MCF 10A (cell line): ENCODE measurements at places on chromosomes 2 and 18.

DNA sequence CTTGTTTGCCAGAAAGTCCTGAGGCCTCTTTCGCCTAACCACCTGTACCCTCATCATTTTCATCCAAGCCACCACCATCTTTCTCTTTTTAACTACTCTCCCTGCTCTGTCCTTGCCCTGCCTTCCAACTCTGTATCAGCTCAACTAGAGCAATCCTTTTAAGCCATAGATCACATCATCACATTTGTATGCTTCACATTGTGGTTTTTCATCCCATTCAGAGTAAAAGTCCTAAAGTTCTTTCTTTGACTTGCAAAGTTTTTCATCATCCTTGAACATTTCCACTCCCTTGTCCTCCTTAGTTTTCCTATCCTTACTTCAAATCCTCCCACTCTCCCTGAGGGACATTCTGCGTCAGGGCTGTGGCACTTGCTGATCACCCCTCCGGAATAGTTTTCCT is 73.9 kb downstream of the SLC39A10 start:
- DNase-seq: no peak

DNA sequence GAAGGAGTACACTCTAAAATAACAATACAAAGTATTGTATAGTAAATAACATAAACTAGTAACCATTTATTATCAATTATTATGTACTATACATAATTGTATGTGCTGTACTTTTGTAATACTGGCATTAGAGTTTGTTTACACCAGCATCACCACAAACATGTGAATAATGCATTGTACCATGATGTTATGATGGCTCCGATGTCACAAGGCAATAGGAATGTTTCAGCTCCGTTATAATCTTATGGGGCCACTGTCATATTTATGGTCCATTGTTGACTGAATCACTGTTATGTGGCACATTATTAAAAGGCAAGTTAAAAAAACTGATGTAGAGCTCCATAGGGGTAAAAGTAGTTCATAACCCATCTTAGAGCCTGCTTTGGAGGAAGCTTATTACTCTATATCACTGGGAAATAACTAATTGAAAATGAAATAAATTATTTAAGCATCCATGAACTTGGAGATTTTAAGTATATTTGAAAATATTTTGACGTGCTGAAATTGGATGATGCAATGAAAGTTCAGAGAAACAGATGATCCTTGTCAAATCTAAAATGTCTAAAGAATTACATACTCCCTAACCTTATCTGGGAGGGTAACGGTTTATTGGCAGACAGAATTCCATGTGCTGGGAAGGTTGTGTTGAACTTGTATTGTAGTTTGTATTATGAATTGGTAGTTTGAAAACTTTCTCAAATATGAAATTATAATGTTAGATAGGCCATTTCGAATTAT is 2.4 kb downstream of the SKA1 start:
- DNase-seq: no peak

GRCh38 chr2:226247289-226248275 is 552.0 kb downstream of the IRS1 start:
- DNase-seq: peak; percentile 13

DNA sequence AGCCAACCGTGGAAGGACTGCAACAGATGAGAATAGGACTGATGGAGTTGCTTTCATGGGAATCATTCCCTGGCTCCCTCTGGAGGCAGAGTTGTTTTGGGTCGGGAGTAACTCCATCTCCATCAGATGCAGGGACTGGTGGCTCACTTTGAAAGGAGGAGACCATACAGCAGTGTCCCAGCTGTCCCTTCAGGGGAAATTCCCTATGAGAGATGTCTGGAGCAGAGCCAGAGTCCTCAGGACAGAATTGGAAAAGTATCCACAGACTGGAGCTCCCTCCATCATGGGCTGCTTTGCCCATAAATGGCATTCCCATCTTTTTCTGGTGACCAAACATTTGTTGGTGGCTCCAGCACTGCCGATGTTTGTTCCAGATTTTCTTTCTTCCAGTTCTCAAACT is 144.3 kb downstream of the NCK2 start:
- no peak for DNase-seq

GRCh38 chr2:24886126-24886501 is 33.9 kb downstream of the ADCY3 start:
- no peak for DNase-seq

DNA sequence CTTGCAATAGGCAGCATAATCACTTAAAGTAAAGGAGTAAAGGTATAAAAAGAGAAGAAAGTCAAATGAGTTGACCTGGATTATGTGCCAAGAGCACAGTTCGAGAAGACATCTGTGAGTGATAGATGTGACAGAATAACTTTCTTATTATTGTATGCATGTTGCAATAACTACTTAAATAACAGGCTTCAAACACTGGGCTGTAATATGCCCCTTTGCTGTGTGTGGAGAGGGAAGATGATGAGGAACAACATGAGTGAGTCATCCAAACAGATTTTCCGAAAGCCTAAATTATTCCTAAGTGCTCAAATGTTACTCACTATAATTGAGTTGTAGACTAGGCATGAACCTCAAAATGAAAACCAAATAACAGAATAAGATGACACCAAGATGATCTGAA is 328.1 kb downstream of the EXOC6B start:
- peak; percentile 47 for DNase-seq

DNA sequence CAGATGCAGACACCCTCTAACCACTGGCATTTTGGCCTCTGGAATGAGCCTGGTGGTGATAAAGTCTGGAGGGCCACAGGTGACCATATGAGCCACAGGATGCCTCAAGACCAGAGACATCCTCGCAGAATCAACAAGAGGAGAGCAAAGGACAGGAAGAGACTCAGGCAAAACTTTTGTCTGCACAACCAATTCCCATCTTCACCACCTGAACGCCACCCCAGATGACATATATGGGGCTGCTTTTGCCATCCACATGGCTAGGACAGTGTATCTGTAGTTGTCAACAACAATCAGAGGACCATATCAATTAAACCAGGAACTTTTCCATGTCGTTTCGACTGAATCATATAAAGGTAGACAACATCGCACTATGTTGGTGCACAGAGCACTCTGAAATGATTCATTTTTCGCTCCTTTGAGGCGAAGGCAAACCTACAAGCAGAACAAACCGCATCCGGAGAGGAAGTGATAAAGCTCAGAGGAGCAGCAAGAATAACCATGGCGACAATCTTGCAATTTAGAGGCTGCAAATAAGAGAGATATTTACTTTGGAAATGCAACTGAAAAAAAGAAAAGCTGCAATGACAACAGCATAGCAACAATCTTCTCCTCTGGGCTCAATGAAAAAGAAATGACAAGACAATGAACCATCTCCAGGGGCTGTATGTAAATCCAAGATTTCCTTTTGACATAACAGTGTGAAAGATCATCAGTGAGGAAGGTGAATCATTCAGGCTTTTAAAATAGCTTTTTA is 204.5 kb downstream of the ARL4C start:
- DNase-seq: no peak

DNA sequence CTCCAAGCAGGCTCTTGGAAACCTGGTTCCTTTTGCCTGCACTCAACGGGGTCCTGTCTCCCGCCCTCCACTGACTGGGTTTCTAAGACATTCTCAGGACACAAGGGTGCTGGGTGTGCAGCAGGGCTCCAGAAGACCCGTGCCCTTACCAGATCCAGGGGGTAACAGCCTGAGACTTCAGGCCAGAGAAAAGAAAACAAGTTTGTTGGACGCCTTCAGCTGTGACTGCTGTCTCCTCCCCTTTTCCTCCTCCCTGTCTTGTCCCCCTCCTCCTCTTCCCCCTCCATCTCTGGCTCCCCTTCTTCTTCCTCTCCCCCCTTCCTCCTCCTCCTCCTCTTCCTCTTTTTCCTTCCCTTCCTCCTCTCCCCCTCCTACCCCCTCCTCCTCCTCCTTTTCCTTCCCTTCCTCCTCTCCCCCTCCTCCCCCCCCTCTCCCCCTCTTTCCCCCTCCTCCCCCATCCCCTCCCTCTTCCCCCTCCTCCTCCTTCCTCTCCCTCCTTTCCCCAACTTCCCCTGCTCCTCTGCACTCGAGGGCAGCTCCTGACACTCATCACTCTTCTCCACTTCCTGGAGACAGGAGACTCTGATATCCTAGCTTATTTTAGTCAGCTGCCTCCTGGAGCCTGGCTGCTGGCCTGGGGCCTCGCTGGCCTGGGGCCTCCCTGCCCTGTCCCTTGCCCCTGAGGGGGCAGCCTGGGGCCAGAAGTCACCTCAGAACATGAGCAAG is 12.4 kb downstream of the ADRA2B start:
- no peak for DNase-seq

DNA sequence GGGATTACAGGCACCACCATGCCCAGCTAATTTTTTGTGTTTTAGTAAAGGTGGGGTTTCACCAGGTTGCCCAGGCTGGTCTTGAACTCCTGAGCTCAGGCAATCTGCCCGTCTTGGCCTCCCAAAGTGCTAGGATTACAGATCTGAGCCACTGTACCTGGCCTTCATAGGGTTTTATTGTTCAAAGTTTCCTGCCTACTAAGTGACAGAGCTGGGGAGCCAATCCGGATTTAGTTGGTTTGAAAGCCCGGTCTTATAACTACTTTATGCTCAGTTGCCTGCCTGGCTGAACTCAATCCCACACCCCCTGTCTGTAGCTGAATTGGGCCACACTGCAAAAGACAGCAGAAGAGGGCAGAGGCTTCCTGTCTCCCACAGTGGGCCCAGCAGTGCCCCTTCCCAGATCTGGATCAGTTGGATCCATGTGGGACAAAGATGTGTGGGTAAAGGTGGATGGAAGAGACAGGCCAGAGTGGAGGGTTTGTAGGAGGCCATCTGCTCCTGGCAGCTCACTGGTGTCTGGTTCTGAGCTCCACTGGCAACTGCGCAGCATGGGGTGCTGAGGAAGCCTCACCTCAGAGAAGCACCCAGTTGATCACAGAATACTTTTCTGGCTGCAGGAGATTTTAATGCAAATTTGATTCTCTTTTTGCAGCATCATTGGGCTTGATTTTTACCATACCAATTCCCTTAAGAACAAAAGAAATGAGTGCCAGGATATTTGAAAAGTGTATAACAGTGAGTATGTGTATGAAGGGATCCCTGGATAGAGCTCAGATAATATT is 144.9 kb downstream of the DDX1 start:
- DNase-seq: no peak

DNA sequence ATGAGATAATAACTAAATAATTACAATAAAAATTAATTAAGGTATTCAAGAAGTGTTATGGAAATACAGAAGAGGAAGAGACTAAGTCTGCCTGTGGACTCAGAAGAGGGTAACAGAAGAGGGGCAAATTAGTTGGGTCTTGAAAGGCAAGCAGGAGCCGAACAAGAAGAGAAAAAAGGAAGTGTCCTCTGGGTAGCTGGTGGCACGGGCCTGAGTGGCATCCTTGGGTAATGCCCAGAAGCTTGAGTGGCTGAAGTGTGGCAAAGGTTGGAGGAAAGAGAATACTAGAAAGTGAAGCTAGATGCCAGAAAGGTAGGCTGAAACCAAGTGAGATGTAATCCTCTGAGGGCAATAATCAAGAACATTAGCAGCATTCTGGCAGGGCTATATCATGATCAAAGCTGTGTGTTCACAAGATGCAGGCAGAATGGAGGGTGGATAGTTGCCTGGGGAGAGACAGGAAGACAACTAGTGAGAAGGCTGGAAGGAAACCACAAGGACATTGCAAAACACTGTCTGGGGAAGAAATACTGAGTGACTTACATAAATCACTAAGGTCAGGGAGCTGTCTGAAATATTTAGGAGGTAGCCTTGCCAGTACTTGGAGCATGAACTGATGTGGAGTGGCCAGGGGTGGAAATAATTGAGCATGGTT is 16.2 kb downstream of the DOCK10 start:
- peak; percentile 79 for DNase-seq

DNA sequence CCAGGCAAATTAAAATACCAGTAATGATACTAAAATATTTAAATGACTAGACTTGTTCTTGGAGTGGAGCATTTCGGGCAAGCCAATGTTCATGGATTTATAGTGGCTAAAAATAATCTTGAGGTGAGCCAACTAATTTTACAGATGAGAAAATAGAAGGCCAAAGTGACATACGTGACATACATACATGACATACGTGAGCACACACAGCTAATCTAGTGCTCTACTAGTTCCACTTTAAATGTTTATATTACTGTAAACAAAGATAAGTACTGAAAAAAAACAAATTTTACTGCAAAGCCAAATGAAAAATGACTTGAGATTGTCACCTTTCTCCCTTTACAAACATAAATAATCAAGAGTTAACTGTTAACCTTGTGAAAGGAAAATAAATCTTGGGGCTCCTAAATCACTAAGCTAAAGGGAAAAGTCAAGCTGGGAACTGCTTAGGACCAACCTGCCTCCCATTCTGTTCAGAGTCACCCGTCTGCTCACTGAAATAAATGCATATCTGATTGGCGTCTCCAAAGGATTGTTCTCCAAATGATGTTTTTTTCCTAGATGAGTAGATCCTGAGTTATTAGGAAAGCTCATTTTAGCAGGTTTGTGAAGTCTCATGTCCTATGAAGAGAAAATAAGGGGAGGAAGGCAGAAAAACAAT is 96.7 kb downstream of the PMS1 start:
- no peak for DNase-seq

- DNase-seq: no peak
These were observed 768.8 kb downstream of the RNF144A start for GRCh38 chr2:7686016-7686385.

DNA sequence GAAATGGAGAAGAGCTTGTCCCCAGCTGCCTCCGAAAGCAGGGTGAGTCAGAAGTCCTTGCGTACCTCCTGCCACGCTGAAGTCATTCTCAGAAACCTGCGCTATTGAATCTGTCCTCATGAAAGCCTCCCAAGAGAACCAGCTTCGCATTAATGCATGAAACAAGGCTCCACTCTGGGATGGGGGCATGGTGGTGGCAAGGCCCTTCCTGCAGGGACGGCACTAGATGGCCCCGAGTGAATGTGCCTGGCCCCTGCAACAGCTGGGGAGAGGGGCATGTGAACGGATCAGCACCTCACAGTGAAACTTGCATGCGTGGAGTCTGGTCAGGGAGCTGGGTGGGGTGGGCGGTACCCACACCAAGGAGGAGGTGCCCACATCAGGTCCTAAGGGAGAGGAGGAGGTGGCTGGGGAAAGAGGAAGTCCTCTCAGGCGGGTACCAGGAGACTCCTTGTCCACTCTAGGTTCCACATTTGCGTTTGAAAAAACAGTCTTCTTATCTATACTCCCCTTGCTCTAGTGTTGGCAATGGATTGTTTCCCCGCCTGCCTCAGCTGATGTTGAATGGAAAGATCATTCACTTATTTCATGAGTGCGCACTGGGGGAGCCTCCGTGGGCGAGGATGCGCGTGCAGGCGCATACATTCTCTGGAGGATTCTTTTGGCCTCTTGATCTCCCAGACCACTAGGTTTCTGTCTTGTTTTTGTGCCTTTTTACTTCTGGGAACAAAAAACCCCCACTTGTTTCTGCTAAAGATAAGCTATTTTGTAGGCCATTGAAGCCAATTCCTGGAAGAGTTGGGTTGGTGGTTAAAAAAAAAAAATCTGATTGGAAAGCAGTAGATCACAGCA is 104.7 kb downstream of the KLHL29 start:
- DNase-seq: no peak

- DNase-seq: peak; percentile 68
These were observed 324.1 kb upstream of the THUMPD2 start for GRCh38 chr2:40103163-40103562.

DNA sequence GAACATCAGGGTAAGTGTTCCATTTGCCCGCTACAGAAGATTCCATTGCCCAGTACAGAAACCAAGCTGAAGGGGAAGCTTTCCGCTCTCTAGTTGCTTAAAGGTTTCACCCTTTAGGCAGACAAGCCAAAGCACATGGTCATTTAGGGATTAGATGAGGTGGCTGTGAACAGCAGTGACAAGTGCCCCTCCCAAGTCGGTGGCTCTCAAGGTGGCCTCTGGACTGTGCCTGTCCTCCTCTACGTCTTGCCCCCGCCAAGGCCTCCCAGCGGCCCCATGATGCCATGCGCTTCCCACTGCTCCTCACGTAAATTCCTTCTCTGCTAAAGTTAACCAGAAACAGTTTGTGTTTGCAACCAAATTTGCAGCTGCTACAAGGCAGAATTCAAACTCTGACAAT is 24.2 kb upstream of the PTPN4 start:
- no peak for DNase-seq
